ENCODE measurements at places on chromosomes 13 and 19. TPM values are rescaled to one million over a fixed set of nuclear protein-coding genes. Genes with fewer than 3 reads are reported as not detected.

Gene NXNL1
- total RNA-seq = not detected

Gene IRF2BP1
- total RNA-seq = 23.1 TPM

Gene SNAPC2
- total RNA-seq = 11.4 TPM

DNA sequence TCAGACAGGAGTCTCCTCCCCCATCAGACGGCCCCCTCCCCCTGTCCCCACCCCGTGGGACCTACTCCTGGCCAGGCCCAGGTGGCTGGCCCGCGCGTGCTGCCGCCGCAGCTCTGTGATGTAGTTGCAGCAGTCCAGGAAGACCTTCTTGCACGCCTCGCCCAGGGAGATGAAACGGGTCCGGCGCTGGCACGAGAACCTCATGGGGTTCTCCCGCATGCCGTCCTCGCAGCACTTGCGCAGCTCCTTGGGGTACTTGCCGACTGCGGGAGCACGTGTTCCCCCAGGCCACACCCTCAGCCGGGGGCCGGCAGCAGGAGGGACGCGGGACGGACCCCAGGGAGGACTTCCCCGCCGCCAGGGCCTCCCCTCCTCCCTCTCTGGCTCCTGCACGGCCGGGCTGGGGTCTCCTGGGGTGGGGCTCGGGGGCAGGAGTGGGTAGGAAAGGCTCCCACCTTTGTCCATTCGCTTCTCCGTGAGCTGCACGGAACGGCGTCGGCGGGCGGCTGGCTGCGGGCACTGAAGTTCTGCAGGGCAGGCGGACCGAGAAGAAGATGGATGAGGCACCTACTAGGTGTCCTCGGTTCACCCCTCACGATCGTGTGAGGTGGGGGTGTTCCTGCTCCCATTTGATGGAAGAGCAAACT lies 13.3 kb downstream of the C3 start:
- H3K27me3 ChIP-seq = no peaks in the 10 kb centered on the region
- no peaks in the 10 kb centered on the region for H3K36me3 ChIP-seq
- H3K4me1 ChIP-seq = no peaks in the 10 kb centered on the region
- no peak overlapping the region for H3K27ac ChIP-seq

DNA sequence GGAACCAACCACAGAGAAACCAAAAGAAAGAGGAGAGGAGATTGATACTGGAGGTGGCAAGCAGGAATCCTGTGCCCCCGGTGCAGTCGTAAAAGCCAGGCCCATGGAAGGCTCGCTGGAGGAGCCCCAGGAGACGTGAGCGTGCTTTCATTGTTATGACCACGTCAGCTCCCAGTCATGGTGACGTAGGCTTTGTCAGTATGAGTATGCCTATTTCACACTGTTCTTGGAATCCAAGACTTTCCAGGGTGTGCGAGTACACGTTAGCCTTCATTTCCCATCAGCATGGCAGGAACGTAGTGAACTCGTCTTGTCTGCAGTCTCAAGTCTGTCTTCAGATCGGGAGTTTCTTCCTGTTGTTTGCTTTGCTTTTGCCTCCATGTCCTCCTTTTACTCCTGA lies 15.4 kb upstream of the CHAMP1 start:
- DNase-seq = peak; percentile 55
- H3K4me1 ChIP-seq = no peaks in the 10 kb centered on the region
- no peak overlapping the region for H3K4me3 ChIP-seq
- H3K27me3 ChIP-seq = no peaks in the 10 kb centered on the region
- H3K36me3 ChIP-seq = peaks cover 11% of the 10 kb centered on the region
- H3K27ac ChIP-seq = no peak overlapping the region

DNA sequence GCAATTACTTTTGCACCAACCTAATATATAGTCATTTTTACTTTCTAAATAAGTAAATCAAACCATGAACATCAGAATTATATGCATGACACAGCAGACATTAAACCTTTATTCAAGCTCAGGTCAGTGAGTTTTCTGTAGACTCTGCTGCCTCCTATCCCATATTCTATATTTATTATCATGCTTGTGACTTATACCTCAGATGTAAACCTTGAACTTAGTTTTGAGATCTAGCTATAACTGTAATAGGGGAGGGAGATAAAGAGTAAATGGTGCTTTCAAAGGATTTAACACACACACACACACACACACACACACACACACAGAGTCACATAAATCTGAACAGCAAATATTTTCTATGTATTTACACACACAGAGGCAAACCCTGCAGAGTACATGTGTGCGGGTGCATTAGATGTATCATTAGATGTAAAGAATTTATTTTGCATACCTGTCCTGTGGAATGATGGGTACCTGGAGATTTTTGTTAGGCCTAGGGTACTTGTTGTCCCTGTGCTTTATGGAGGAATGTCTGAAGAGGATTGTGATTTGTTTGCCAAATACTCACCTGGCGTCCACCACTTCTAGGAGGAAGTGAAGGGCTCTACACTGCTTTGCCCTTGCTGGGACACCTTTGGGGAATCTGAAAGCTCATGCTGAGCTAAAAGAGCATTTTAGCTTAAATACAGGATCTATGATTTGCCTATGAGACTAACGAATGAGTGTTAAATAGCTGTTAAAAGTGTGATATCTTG lies 521.9 kb downstream of the KLF5 start:
- H3K27ac ChIP-seq = no peak overlapping the region
- no peaks in the 10 kb centered on the region for H3K27me3 ChIP-seq
- H3K36me3 ChIP-seq = no peaks in the 10 kb centered on the region
- no peak for DNase-seq

- no peak for DNase-seq
- peaks cover 4% of the 10 kb centered on the region for H3K27me3 ChIP-seq
- H3K4me3 ChIP-seq = no peak overlapping the region
- H3K36me3 ChIP-seq = no peaks in the 10 kb centered on the region
These were observed 27.4 kb downstream of the CD177 start for GRCh38 chr19:43380771-43381386.

DNA sequence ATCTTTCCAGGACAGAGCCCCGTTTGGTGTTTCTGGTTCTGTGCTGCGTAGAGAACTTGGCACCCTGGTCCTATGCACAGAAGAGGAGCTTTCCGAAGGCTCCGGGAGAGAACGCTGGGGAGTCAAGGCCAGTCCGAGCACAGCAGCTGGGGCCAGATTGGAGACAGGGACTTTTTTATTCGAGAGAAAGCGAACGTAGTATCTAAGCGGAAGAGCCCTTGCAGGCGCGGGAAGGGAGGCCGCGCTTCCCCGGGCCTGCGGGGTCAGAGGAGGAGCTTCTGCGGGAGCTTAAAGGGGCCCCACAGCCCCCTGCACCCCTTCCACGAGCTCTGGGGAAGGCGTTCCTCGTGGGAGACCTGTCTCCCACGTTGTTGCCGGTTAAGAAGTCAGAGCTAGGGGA lies 48.6 kb upstream of the ARHGEF7 start:
- no peaks in the 10 kb centered on the region for H3K27me3 ChIP-seq
- no peaks in the 10 kb centered on the region for H3K36me3 ChIP-seq
- DNase-seq = no peak
- no peak overlapping the region for H3K4me3 ChIP-seq
- H3K27ac ChIP-seq = no peak overlapping the region

GRCh38 chr13:110380359-110381028 lies 73.4 kb downstream of the COL4A2 start:
- peak; percentile 91 for DNase-seq
- H3K4me3 ChIP-seq = no peak overlapping the region
- no peaks in the 10 kb centered on the region for H3K36me3 ChIP-seq
- peak overlapping the region; percentile 68 for H3K27ac ChIP-seq
- H3K4me1 ChIP-seq = peaks cover 23% of the 10 kb centered on the region

GRCh38 chr13:113343692-113343968 lies 20.3 kb downstream of the GRTP1 start:
- H3K27me3 ChIP-seq = no peaks in the 10 kb centered on the region
- no peak for DNase-seq

- peak overlapping the region; percentile 51 for H3K4me3 ChIP-seq
- H3K27ac ChIP-seq = peak overlapping the region; percentile 97
- H3K4me1 ChIP-seq = peaks cover 19% of the 10 kb centered on the region
- peak; percentile 76 for DNase-seq
These were observed 97.1 kb downstream of the SIPA1L3 start for GRCh38 chr19:38004186-38004520.

GRCh38 chr19:41597600-41598041 lies 21.7 kb downstream of the CEACAM21 start:
- no peaks in the 10 kb centered on the region for H3K36me3 ChIP-seq
- no peak overlapping the region for H3K27ac ChIP-seq
- no peaks in the 10 kb centered on the region for H3K4me1 ChIP-seq
- no peaks in the 10 kb centered on the region for H3K27me3 ChIP-seq
- peak; percentile 67 for DNase-seq

All from fibroblast of lung (primary cell).